ENCODE measurements at places on chromosomes 7 and 10.
A peak's percentile ranks its signal among the peaks of the same experiment; 100 is the strongest.

- DNase-seq = no peak
Measured at GRCh38 chr10:48517482-48517881, 87.4 kb downstream of the ARHGAP22 start.

- no peak for DNase-seq
Measured at GRCh38 chr10:71045204-71045809, 156.9 kb upstream of the PCBD1 start.

DNA sequence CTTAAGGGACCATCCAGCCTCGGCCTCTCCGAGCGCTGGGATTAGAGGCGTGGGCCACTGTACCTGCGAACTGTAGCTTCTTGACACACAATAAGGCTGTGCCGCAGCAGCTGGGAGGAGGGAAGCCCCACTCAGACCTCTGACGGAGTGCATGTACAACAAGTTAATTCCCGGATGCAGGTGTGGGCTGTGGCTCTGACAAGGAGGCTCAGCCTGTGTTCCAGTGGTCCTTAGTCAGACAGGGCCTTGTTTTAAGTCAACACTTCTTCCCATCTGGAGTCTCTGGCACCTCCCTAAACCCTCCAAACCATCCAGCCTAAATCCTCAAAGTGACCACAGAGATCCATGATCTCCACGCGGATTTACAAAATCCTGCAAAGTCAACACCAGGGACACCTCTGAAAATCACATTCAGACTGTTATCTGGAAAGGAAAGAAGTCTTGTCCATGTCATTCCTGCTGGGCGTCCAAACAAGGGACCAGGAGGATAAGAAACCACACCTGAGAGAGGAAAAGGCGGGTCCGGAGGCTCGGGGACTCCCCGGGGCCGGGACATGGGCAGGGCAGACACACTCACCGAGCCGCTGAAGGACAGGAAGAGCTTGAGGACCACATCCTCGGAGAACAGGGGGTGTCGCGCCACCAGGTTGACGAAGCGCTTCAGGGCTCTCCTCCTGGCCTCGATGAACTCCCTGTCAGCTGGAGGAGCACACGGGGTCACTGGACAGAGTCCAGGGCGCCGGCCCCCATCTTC, 29.4 kb downstream of the NUDT1 start:
- DNase-seq = no peak

DNA sequence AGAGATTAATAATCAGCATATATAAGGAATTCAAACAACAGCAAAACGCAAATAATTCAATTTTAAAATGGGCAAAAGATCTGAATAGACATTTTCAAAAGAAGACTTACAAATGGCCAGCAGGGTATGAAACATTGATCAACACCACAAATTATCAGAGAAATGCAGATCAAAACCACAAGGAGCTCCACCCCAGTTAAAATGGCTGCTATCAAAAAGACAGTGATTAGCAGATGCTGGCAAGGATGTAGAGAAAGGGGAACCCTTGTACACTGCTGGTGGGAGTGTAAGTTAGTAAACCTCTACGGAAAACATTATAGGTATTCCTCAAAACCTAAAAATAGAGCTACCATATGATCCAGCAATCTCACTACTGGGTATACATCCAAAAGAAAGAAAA, 128.0 kb upstream of the CACUL1 start:
- no peak for DNase-seq

DNA sequence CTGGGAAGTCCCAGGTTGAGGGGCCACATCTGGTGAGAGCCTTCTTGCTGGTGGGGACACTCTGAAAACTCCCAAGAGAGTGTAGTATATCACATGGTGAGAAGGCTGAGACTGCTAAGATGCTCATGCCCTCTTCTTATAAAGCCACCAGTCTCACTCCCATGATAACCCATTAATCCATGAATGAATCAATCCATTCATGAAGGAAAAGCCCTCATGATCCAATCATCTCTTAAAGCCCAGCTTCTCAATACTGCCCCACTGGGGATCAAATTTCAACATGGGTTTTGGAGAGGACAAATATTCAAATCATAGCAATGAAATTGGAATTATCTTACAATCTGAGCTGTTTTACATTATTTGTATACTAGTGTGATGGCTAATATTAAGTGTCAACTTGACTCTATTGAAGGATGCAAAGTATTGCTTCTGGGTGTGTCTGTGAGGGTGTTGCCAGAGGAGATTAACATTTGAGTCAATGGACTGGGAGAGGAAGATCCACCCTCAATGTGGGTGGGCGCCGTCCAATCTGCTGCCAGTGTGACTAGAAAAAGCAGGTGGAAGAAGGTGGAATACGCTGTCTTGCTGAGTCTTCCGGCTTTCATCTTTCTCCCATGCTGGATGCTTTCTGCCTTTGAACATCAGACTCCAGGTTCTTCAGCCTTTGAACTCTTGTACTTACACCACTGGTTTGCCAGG, 14.3 kb upstream of the UBE2D1 start:
- DNase-seq = no peak

- DNase-seq = no peak
Measured at GRCh38 chr10:62690703-62691102, 113.8 kb upstream of the ADO start.

DNA sequence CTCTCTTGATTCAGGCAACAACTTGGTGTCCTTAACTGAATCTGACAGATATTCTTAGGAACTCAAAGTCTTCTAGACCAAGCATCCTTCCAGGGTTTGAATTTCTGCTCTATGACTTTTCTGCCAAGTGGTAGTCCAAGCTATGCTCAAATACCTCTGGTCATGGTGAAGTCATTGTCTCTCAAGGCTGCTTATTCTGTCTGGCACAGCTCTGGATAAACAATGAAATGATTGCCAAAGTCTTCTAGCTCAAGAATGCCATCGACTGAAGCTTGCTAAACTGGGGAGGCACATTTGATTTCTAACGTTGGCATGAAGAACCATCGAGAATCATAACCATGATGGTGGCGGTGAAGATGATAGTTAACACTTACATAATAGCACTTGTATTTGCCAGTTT, 116.2 kb upstream of the MKX start:
- DNase-seq = no peak

DNA sequence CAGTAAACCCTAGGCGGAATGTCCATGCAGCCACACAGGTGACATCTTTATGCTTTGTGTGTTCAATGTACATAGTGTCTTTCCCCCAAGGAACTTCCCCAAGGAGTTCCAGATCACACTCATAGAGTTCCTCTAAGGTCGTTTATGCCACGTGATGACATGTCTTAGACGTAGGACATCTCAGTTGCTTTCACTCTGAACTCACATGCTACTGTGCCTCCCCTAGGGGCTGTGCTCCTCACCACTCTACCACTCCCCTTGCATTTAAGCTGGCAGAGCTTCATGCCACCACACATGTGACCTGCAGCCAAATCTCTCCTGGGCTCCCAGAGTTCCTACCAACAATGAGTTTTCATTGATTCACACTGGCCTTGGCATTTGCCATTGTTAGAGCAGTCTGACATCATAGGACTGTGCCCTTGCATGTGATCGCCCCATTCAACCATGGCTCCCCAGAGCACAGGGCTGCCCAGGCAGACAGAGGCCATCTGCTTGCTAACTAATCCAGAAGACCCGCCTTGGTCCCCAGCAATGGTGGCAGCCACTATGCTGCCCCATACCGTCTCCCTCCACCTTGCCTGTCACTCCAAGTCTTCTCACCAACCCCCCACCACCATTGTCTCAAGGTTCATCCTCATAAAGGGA, 95.3 kb upstream of the MACROH2A2 start:
- no peak for DNase-seq

DNA sequence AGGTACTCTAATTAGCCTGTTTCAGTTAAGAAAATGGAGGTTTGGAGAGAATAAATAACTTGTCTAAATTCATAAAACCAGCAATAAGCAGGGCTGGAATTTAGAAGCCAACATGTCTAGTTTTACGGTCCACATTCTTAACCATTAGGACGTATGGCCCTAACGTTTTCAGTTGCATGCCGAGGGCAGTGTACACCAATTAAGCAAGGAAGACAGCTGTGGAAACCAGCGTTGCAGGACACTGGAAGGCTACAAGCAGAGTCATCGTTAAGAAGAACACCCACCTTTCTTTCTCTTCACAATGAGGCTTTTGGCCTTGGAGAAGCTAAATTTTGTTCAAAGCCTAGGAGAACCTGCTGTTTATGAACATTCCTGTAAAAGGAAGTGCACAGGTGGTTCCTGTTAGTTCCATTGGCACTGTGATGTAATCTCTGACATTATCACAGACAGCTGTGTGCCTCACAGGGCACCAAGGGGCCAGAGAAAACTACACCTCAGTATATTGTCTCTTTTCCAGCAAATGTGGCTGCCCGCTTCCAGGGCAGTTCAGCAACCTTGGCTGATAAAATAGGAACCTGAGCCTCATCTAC, 21.0 kb downstream of the MPP7 start:
- no peak for DNase-seq

- no peak for DNase-seq
Measured at GRCh38 chr7:37100735-37101331, 347.8 kb downstream of the ELMO1 start.

DNA sequence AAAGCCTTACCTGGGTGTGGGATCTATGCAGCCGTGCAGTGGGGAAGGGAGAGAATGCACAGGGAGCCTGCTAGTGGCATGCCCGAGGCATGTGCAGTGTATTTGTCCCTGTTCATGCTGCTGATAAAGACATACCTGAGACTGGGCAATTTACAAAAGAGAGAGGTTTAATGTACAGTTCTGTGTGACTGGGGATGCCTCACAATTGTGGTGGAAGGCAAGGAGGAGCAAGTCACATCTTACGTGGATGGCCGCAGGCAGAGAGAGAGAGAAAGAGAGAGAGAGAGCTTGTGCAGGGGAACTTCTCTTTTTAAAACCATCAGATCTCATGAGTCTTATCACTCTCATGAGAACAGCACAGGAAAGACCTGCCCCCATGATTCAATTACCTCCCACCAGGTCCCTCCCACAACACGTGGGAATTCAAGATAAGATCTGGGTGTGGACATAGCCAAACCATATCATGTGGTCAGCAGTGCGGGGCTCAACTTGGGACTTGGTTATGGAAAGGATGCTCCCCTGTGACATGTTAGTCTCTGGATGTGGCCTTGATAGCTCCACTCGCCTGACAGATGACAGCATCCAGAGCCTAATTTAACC, 128.9 kb downstream of the DOCK1 start:
- DNase-seq = no peak

GRCh38 chr7:7565746-7566650, 686 bp upstream of the MIOS start:
- DNase-seq = no peak

GRCh38 chr10:119207366-119207666, at the start of gene GRK5:
TSS of gene GRK5 (plus strand) at chr10:119207571. CDS start at chr10:119207918, 347 bp downstream.
- DNase-seq = peak; percentile 99

DNA sequence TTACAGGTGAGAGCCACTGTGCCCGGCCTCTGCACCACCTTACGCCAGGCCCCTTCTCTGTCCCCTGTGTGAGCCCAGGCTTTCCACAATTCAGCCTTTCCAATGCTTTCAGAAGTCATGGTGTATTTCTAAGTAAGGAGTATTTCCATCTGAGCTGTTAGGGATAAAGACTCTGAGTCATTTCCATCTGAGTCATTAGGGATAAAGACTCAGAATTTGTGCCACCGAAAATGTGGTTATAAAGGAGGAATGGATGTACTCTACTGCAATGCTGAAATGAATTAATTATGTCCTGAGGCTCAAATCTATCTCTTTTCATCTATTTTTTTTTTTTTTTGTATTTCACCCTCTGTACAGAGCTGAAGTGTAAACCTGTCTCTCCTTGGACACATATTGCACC, 84.0 kb downstream of the GATA3 start:
- DNase-seq = no peak

DNA sequence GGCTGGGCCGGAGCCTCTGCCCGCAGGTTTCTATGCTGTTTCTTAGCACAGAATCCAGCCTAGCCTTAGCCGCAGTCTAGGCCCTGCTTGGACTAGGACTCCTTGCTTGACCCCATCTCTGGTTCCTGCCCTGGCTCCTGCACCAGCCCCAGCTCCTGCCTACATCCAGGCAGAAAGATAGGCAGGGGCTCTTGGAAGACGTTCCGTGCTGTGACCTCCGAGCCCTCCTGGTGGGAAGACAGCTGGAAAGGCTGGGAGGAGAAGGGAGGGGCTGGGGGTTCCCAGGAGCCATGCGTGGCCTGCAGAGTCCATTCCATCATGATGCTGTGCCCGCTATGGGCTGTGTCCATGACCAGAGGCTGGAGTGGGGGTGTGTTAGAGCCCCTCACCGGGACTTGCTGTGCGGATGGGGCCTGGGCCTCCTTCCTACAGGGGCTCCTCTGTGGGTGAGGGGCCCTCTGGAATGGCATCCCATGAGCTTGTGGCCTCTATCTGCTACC, 26.2 kb downstream of the RAMP3 start:
- DNase-seq = no peak

DNA sequence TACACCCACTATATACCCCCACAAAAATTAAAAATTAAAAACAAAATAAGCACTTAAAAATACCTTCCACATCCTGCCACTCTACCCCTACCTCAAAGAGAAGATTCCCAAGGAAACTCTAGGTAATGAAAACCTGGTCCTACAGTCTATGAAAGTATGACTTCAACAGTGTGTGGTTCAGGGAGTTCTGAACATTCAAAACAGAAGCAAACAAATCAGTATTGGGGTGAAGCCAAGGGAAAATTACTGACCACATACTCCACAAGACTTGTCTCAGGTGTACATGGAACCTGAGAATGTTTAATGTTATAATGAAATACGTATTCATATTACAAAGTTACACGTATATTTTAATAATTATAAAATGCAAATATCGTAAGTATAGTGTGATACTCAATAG, 20.3 kb upstream of the LIPM start:
- DNase-seq = no peak

GRCh38 chr10:14383266-14383665, 52.5 kb upstream of the FRMD4A start:
- no peak for DNase-seq

GRCh38 chr10:85618841-85619240, 747.8 kb downstream of the GRID1 start:
- no peak for DNase-seq

- DNase-seq = no peak
Measured at GRCh38 chr7:11082552-11083213, 109.0 kb downstream of the PHF14 start.

DNA sequence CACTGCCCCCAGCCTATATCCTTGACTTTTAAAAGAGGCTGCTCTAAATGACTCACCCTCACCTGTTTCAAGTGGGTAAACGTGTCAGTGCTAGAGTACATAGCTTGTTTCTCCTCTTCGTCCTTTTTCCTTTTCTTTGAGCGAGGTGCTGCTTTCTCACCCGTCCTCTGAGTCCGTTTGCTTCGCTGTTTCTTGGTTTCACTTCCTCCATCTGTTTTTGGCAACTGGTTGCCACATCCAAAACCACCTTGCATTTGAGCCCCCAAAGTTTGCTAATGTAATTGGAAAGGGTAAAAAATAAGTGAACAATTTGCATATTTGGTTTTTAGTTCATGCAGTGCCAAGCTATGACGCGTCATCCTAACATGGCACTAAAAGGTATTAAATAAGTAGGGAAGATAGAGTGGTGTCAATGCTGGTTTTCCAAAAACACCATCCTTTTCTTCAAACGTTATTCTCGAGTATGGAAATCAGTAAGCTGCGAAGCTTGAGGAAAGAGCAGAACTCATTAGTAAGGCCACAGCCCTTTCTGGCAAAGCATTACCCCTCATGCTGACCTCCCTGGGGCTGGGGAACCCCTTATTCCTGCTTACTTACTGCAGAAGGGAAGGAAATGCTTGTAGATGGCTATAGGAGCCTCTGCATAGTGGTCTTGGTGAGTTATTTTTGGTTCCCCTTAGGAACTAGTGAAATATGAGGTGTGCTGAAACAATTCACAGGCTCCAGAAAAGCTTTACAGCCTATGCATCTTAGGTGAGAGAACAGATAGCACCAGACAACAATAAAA, 133.5 kb downstream of the GALNT11 start:
- DNase-seq = no peak

Measured in skin of body (tissue), 3 donors.